Fibroblast of upper back skin (primary cell): ENCODE measurements at places on chromosomes 16 and 17.
A peak's percentile ranks its signal among the peaks of the same experiment; 100 is the strongest.

- no peak for DNase-seq
Measured at GRCh38 chr17:72922219-72922618, 170.3 kb downstream of the SLC39A11 start.

DNA sequence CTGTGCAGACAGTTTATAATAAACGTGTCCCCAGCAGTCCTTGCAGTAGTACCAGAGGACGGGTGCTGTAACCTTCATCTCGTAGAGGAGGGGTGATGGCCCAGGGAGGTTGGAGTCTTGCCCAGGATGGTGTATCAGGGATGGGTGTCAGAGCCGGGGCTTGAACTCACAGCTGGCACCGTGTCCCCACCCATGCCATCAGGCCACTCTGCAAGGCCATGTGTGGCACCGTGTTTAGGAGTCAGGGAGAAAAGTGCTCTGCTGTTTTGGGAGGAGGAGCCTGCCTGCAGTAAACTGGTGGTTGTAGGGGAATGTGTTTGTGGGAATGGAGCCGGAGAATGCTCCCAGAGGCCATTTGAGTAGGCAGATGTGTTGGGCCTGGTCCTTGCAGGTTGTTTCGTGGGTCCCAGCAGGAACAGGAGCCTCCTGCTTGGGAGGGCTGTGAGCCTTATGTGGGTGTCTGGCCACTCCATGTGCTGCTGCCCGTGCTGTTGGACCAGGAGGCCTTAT, 1.7 kb downstream of the ADORA2B start:
- DNase-seq, result no peak

- DNase-seq, result peak; percentile 85
Measured at GRCh38 chr17:56598466-56598865, 5.0 kb downstream of the NOG start.

DNA sequence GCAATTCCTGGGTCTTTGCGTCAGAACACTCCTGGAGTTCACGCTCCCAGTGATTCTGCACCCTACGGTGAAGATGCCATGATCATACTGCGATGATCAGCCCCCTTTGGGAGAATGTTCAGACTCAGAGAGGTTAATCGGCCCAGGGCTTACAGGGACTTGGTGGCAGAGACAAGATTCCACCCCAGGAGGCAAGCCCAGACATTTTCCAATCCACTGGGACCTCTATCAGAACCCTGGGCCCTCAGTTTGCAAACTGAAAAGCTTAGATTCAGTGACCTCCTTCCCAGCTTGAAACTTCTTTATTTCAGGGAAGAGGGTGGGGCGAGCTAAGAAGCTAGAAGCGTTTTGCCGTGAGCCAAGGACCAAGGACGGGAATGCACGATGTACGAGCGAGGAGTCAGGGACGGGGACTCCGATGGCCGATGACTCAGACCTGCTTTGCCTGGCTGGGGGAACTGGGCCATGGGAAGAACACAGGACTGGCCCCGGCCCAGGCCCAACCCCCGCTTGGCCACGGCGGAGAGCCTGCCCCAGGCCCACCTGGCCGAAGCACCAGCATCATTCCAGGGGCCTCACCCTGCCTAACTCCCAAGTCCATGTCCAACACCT, 34.7 kb downstream of the SOCS3 start:
- DNase-seq, result peak; percentile 41

GRCh38 chr16:58325941-58326340, 31.1 kb upstream of the PRSS54 start:
- no peak for DNase-seq

GRCh38 chr17:80879723-80880647, 111.7 kb upstream of the CHMP6 start:
- DNase-seq, result no peak

DNA sequence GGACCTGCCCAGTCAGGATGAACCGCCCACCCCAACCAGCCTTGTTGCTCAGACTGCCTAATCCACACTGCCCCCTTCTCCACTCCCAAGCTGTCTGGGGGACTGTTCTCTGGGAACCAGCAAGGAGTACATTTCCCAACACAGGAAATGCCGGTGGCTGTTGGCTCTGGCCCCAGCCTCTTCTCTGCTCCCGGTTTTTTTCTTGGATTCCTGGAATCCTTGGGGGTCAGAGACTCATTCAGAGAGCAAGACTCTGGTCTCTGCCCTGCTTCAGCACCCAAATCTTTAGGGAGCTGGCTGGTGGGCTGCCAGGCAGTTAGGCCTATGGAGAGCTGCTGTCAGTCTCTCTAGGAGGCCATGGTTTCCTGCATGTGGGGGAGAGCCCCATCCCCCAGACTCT, 10.8 kb upstream of the MTMR4 start:
- DNase-seq, result peak; percentile 99

DNA sequence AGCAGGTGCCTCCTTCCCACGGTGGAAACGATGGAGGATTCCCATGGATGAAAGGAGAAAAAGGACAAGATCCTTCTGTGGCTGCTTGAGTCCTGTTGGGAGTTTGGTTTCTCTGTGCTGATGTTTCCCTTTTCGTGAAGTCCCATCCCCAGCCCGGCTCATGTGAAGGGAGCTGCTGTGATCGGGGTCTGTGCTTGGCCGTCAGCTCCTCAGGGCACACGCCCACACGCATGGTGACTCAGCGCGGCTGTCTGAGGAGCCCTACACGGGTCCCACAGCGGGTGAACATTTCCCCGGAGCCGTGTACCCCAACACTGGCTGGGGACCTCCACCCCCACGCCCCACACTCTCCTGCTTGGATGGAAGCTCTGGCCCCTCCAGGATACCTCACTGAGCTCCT, 44.5 kb upstream of the SSTR5 start:
- no peak for DNase-seq

DNA sequence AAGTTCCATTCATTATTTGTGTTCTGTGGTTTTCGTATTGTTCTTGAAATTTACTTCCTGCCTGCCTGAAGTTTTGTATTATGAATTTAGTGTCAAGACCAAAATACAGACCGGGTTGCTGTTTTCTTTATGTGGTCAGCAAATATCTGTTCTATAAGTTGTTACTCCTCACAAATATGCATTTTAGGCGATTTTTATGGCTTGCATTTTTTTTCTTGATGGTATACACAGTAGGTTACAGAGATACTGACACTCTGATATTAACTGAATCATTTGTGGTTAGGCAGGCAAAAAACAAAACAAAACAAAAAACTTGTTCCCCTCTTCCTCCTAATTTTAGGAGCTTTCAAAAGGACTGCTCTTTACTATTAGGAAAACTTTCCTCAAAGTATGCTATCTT, 52.6 kb downstream of the BCAS3 start:
- no peak for DNase-seq

- no peak for DNase-seq
Measured at GRCh38 chr16:19771796-19772195, 53.7 kb downstream of the IQCK start.

DNA sequence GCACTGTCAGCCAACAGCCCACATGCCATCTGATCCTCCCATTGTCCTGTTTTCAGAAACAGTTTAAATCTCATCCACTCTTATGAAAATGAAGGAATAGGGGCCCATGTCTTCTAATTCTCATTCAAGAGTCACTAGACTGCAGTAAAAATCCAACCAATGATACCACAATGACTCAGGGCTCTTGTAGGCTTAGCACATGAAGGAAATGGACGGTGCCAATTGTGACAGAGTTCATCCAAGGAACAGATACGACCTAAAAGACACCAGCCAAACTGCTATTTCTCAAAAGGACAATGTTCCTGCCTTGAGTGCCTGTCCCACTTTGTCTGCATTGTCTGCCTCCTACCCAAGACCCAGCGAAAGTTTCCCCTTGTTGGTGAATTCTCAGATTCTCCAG, 204.8 kb upstream of the COX10 start:
- peak; percentile 70 for DNase-seq

DNA sequence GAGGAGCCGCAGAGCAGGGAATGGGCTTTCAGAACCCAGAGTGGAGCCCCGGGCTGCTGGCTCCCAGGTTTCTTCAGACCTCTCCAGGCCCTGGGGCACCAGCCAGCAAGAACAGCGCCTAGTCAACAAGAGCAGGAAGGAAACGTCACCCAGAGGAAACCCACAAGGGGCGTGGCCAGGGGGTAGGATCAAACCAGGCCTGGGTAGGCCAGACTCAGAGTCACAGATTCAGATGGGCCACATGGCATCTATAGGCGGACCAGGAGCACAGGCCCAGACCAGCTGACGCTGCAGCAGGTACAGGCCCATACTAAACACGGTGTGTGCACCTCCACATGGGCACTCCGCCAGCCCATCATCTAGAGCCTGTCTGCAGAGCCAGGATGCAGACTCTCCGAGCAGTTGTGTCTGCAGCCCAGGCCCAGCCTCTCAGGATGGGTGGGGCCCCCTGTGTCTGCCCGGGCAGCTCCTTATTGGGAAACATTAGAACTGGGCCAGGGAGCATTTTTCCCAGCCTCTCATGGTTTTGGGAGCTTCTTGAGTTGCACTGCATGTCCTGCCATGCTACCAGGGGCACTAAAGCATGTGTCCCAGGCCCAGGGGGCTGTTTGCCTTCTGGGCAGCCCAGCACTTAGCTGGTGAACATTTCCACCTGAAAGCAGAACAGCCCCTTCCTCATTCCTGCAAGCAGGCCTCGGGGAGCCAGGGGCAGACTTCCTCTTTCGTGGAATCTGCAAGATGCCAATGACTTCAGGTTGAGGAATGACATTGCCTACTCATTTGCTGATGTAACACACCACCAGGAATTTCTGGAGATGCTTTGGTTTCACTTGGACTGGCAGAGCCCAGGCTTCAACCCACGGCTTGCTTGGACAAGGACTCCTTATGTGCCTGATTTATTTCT, at the start of gene NLRP1:
TSS of gene NLRP1 (minus strand) at position 127 of the 904 bp plus-strand sequence. CDS start 552 bp downstream, outside the sequence.
- DNase-seq, result peak; percentile 90

DNA sequence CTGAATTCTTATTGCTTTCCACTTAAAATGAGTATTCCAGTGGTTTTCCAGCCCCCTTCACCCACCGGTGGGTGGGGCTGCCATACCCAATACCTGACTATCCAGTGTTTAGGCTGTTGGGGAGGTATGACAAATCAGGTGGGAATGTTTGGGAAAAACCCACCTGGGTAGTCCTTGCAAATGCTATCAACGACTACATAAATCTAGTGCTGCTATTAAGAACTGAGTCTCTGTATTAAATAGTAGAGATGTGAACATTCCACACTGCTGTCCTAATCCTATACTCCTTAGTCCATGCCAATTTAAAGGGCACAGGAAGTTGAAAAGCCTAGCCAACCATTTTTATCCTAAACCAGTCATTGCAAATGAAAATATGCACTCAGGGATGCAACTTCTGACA, 126.6 kb downstream of the AXIN2 start:
- DNase-seq, result no peak

DNA sequence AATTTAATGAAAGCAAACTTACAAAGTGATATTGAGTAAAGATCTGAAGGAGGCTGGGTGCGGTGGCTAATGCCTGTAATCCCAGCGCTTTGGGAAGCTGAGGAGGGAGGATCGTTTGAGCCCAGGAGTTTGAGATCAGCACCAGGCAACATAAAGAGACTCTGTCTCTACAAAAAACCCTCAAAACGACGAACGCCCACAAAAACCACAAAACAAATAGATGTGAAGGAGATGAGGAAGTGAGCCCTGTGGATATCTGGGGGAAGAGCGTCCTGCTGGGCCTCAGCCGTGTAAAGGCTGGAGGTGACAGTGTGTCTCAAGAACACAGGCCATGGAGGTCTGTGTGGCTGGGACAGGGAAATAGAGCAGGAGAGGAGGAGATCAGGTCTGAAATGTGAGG, 68.8 kb downstream of the ITFG1 start:
- DNase-seq, result no peak

GRCh38 chr17:79243603-79243990, 169.0 kb downstream of the ENGASE start:
- no peak for DNase-seq

DNA sequence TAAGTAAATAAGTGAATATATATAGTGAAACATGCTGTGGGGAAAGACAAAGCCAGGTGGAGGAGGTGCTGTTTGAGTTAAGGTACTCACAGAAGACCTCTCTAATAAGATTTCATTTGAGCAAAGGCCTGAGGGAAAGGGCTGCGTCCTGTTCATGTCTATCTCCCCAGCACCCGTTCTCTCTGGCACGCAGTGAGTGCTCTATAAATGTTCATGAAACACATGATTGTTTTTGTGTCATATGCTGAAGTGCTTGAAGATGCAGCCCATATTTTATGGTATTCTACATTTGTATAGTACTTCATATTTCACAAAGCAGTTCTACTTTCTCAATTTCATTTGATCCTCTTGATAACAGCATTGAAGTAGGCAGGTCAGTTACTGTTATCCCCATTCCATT, 990 bp downstream of the VWA3A start:
- no peak for DNase-seq

GRCh38 chr17:80169784-80170500, at the start of gene CARD14:
CARD14 (plus strand) TSS chr17:80170030; CDS start chr17:80181439, 11,409 bp downstream.
- DNase-seq, result no peak

GRCh38 chr17:72372185-72372584, 251.4 kb downstream of the SOX9 start:
- peak; percentile 43 for DNase-seq

GRCh38 chr17:63741143-63741407, 524 bp downstream of the STRADA start:
- no peak for DNase-seq

- DNase-seq, result no peak
Measured at GRCh38 chr16:4859190-4859899, 12.1 kb downstream of the UBN1 start.

- DNase-seq, result no peak
Measured at GRCh38 chr16:75732871-75733270, 6.6 kb upstream of the CPHXL start.

DNA sequence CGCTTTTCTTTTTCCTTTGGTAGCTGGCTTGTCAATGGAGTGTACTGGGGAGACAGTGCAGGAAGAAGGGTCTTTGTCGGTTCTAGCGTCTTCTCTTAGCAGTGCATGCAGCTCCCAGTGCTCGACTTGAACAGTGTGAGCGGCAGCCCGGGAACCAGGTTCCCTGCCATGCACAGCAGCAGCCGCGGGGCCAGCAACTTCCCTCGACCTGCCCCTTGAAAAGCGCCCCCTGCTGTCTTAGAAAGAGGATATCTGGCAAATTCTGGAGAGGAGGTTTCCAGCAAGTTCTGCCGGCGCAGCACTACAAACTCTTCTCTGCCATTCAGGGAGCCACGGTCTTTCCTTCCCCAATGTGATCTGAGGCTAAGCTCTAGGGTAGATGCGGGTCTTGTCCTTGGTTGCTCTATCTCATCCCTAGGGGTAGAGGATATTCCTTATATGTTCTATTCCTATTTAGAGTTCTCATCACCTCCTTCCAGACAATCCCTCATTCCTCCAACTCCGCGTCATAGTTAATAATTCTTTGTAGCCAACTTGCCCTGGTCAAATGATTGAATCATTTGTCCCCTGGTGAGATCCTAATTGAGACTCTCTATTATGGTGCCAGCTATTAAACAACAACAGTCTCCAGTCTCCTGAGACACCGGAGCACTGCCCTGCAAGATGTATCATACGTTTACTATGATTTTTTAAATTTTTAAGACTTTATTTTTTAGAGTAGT, 451.3 kb downstream of the PMP22 start:
- DNase-seq, result no peak

DNA sequence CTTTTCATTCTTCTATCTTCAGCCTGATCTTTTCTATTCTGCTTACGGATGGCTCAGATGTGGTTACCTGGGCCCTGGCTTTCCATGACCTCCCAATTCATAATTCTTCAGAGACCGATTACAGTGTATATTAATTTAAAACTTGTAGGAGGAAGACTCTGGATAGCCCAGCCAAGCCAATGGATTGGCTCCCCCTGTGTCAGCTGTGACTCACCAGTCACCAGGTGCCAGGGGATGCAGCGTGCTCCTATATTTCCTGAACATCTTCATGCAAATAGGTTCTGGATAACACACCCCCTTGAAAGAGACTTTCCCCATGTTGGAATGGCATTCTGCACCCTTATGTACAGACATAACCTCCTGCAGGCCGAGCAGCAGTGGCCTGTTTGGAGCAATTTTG, 208.3 kb upstream of the WSCD1 start:
- no peak for DNase-seq
